Posterior cingulate gyrus (tissue), 11 donors: ENCODE measurements at places on chromosomes 5 and 9.
A peak's percentile ranks its signal among the peaks of the same experiment; 100 is the strongest.

- DNase-seq, result no peak
These were observed 46.2 kb downstream of the IARS1 start for GRCh38 chr9:92247296-92247695.

GRCh38 chr9:2662496-2662895 lies 40.9 kb downstream of the VLDLR start:
- DNase-seq, result peak; percentile 64

GRCh38 chr5:15516486-15516885 lies 16.5 kb downstream of the FBXL7 start:
- no peak for DNase-seq

- no peak for DNase-seq
These were observed 72.3 kb downstream of the EHMT1 start for GRCh38 chr9:137690930-137691645.

- no peak for DNase-seq
These were observed 368.4 kb downstream of the CDH18 start for GRCh38 chr5:19619571-19619970.
